ENCODE measurements at places on chromosomes 4 and X. TPM values are rescaled to one million over a fixed set of nuclear protein-coding genes. Genes with fewer than 3 reads are reported as not detected.

PABPC4L gene
- total RNA-seq: 25.2 TPM

S100P gene
- total RNA-seq: not detected

TXK gene
- total RNA-seq: 0.59 TPM

GLRB gene
- total RNA-seq: 15.0 TPM

RTL9 gene
- 0.37 TPM for total RNA-seq

PNMA3 gene
- 0.89 TPM for total RNA-seq

CTAG1A gene
- total RNA-seq: not detected
